ENCODE measurements at places on chromosomes 6 and 20.

DNA sequence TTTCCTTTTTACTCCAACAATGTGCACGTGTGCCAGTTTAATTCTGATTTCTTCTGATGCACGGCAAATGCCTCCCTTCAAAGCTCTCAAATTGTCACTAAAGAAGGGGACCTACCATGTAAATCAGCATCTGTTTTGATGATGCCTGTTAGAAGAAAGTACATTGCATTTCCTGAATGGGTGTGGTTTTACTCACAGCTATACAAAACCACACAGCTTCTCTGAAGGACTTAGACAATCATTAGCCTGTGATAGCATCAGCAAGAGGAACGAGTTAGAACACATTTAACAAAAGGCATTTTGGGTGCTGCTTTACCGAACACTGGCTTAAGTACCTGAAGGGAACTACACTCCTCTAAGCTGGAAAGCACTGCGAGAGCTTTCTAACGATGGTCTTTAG, 109.4 kb downstream of the ATXN1 start:
- peak; percentile 87 for DNase-seq

DNA sequence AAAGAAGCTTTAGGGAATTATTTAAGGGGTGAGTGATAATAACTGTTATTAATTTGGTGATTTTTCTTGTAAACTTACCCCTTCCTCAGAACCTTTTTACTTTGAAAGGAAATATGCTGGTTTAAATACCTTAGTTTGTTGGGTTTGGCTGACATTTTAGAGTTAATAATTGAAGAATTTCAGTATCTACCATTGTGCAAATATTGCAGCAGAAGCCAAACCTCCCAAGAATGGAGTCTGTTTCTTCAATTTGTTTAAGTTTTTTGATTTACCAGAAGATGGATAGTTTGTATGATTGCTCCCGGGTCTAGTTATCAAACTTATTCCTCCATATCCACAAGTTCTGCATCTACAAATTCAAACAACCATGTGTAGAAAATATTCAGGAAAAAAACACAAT, 77.1 kb downstream of the ATRN start:
- no peak for DNase-seq

DNA sequence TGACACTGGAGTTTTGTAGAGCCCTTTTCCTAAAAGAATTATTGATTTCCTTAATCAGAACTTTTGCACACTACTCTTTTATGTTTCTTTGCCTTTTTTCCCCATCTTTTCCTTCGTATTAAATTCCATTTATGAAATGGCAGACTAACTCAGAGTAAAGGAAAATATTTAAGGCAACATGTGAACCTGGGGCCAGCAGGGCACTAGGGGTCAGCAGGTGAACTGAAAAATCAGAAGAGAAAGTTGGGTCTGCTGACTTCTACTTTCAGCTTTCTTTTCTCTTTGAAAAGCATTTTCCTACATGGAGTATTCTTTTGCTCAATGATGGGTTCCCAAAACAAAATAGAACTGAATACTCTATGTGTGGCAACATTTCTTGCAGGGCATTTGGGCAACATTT, 226.6 kb upstream of the EXOC2 start:
- no peak for DNase-seq

DNA sequence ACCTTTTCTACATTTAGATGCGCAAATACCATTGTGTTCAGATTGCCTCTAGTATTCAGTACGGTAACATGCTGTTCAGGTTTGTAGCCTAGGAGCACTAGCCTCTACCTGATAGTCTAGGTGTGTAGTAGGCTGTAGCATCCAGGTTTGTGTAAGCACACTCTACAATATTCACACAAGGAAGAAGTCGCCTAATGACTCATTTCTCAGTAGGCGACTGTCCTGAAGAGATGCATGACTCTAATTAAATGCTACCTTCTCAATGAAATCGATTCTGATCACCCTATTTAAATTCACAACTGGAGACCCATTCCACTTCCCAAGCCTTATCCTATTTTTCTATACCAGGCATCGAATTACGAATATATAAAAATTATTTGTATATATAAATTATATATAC, 1.3 kb downstream of the MCUR1 start:
- no peak for DNase-seq

- DNase-seq = no peak
These were observed 16.0 kb downstream of the HTR1B start for GRCh38 chr6:77447254-77447653.

DNA sequence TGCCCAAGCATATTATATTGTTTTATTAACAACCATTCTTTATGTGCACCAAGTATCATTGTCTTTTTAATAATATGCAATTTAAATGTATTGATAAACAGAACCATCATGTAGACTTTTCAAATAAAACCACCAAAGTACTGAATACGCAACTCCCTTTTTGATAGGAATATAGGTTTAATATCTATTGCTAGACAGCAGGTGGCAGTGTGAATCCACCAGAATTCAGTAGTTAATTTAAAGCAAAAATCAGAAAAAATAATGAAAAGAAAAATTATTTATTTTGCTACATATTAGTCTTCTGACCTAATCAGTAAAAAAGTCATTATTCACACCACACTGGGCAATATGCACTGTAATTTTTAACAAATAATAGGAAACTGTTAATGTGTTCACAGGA, 143.7 kb downstream of the KLHL32 start:
- DNase-seq = peak; percentile 3

GRCh38 chr6:26216886-26217713, 129.9 kb downstream of the HFE start:
- no peak for DNase-seq

GRCh38 chr6:109125504-109125903, 30.2 kb downstream of the CEP57L1 start:
- DNase-seq = no peak

- no peak for DNase-seq
These were observed 100.5 kb upstream of the EDN1 start for GRCh38 chr6:12189661-12190060.

DNA sequence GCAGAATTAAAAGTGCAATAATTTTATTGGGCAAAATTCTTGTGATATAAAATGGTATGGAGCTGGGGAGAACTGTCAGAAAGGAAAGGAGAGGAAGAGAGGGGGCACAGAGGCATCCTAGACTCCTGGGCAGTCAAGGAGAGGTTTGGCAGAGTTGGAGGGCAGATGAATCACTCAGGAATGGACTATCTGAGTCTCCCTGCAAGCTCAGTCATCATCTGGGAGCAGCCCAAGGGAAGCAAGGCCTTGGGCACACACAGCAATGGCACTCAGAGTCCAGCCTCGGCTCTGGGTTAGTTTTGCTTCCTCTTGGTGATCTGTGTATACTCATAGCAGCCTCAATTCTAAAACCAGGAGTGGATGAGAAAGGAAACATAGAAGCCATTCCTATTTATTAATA, 67.2 kb downstream of the SLC22A1 start:
- DNase-seq = no peak

- DNase-seq = no peak
These were observed 179.7 kb upstream of the CDH4 start for GRCh38 chr20:61072398-61072797.

DNA sequence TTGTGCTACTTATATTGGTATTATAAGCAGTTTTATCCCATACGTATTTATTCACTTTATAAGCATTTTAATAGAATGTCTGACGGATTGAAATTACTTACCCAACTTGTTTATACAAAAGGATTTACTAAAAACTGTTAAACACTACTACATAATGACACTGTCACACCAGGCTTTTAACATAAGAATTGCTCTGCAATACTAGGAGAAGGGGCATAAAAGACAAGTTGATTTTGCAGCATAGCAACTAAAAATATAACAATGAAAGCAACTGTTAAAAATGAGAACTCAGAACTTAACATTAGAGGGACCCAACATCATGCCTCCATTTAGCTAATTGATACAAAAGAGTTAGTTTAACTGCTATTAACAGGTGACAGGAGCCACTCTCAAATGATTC, 995.3 kb downstream of the PHF3 start:
- DNase-seq = no peak

- DNase-seq = no peak
These were observed 83.0 kb downstream of the MAP7 start for GRCh38 chr6:136467186-136467585.

GRCh38 chr6:89045576-89045975, 35.0 kb upstream of the PNRC1 start:
- no peak for DNase-seq

DNA sequence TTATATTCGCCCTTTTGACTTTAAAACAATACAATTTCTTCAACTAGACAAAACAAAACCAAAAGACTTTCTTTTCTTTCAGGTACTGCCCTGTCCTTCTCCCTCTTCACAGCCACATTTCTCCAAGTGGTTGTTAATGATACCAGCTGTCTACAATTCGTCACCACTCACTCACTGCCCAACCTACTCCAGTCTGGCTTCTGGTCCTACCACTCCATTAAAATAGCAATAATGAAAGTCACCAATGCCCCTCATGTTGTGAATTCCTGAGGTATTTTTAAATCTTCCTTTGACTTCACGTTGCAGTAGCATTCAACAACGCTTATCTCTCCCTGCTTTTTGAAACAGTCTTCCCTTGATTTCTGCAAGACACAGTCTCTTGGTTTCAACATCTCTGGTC, 11.6 kb upstream of the MAN1A1 start:
- no peak for DNase-seq

All from mammary epithelial cell (primary cell).